ENCODE measurements at places on chromosomes 13 and 19. TPM values are rescaled to one million over a fixed set of nuclear protein-coding genes. Genes with fewer than 3 reads are reported as not detected.

The SLITRK6 gene
- total RNA-seq: not detected

The BRCA2 gene
- 49.0 TPM for total RNA-seq

DNA sequence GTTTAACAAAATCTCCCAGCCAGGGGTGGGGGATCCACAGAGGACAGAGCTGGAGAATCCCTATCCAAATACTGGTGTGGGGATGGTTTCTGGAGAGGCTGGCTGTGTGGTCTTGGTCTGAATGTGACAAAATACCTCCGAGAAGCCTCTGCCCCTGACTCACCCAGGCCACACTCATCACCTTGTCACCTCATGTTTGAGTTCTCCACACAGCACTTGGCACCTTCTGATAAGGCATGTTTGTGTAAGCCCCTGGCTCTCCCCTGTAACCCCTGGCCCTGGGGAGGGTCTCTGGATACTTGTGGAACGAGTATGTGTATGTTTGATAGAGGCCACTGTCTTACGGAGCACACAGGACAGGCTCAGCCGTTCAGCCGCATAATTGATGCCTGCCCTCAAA lies 14.7 kb downstream of the TECR start:
- peaks cover 32% of the 10 kb centered on the region for H3K4me1 ChIP-seq
- no peaks in the 10 kb centered on the region for H3K27me3 ChIP-seq
- no peak for DNase-seq
- no peak overlapping the region for H3K4me3 ChIP-seq

DNA sequence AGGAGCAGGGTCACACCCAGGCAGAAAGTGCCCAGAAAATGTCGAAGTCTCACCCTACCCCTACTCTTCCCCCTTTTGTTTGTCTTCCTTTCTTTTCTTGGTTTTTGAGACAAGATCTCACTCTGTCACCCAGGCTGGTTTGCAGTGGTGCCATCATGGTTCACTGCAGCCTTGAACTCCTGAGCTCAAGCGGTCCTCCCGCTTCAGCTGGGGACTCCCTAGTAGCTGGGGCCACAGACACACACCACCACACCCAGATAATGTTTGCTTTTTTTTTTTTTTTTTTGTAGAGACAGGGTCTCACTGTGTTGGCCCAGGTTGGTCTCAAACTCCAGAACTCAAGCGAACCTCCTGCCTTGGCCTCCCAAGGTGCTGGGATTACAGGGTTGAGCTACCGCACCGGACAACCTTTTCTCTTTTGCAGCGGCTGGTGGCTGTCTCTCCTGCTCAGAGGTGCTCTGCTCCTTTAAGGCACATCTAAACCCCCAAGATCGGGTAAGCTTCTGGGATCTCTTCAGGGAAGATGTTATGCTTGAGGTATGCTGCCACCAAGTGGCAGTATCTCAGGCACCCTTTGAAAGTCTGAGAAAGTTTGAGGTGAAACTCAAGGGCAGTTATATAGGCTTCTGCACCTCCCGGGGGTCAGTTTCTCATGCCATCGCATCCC lies 22.4 kb upstream of the EBI3 start:
- no peak overlapping the region for H3K27ac ChIP-seq
- no peaks in the 10 kb centered on the region for H3K4me1 ChIP-seq
- no peak for DNase-seq
- H3K36me3 ChIP-seq: no peaks in the 10 kb centered on the region
- no peak overlapping the region for H3K4me3 ChIP-seq

The FPR1 gene
- total RNA-seq: not detected

DNA sequence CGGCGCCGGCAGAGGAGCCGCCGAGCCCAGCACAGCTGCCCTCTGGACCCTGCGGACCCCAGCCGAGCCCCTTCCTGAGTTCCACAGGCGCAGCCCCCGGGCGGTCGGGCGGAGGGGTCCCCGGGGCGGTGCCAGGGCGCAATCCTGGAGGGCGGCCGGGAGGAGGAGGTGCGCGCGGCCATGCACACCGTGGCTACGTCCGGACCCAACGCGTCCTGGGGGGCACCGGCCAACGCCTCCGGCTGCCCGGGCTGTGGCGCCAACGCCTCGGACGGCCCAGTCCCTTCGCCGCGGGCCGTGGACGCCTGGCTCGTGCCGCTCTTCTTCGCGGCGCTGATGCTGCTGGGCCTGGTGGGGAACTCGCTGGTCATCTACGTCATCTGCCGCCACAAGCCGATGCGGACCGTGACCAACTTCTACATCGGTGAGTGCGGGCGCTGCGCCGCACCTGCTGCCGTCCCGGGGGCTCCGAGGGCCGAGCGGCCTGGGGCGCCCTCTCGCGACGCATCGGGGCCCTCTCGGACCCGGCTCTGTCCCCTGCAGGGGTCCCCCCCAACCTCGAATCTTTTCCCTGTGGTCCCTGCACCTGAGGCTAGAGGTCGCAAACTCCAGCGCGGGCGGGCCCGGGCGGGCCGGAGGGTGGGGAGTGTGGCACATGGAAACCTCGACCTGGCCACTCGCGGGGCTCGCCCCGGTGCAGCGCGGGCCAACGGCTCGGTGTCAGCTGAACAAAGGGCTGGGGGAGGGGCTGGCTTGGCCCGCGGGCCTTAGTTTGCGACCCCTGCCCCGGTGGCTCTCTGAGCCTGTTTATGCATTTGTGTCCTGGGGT lies at the start of gene KISS1R:
Gene KISS1R (plus strand): TSS at position 11 of the 829 bp plus-strand sequence. CDS start 170 bp downstream, at position 181.
- no peaks in the 10 kb centered on the region for H3K27me3 ChIP-seq
- DNase-seq: peak; percentile 73
- H3K4me3 ChIP-seq: peak within 1 kb of the TSS; percentile 80
- peaks cover 8% of the 10 kb centered on the region for H3K36me3 ChIP-seq
- peaks cover 19% of the 10 kb centered on the region for H3K4me1 ChIP-seq

DNA sequence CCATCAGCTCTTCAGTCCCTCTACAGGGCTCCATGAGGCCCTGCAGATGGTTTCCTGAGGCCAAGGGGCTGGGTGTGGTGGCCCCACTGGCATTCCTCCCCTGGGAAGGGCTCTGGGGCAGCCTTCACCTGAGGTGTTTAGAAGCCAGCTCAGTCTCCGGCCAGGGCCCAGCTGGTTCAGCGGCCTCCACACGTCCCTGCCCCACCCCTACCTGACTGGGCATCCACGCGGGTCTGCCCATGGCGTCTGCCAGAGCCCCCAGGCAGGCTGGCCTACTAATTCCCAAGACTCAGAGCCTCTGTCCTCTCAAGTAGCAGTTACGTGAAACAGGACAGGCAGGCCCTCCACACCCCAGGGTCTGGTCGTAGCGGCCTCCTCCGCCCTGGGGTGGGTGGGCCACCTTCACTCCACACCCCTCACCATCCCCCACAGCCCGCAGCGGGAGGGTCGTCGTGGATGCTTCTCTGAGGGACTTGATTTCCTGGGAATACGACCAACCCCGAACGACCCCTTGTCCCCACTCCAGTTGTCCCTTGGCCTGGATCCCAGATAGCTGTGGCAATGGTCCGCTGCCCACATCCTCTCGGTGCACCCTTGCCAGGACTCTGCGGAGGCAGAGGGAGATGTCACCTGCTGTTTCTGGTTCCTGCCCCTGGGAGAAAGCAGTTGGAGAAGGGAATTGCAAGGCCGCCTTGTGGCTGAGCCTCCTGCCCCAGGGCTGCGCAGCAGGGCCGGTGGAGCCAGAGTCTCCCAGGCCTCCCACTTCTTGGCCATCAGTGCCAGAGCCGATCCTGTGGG lies 24.3 kb downstream of the CAPN12 start:
- no peaks in the 10 kb centered on the region for H3K27me3 ChIP-seq
- no peaks in the 10 kb centered on the region for H3K4me1 ChIP-seq
- H3K4me3 ChIP-seq: no peak overlapping the region
- no peak overlapping the region for H3K27ac ChIP-seq
- no peak for DNase-seq
- peaks cover 5% of the 10 kb centered on the region for H3K36me3 ChIP-seq
